Fibroblast of skin of scalp (primary cell): ENCODE measurements at places on chromosomes 2 and 18.

DNA sequence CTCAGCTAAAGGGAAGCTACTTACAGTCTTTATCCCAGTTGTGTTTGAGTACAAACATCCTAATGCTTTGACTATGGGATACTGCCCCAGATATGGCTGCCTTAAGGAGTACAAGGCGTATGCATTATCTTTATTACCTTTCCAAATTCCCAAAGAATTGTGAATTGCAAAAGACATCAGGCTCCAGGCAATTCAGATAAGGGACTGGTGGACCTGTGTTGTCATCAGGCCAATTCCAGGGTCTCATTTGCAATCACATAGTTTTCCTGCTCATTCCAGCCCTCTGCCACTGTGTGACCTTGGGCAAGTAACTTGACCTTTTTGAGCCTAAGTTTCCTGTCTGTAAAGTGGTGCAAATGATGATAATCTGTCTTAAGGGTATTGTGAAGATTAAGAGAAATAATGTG lies 137.5 kb downstream of the FMNL2 start:
- no peak for DNase-seq

DNA sequence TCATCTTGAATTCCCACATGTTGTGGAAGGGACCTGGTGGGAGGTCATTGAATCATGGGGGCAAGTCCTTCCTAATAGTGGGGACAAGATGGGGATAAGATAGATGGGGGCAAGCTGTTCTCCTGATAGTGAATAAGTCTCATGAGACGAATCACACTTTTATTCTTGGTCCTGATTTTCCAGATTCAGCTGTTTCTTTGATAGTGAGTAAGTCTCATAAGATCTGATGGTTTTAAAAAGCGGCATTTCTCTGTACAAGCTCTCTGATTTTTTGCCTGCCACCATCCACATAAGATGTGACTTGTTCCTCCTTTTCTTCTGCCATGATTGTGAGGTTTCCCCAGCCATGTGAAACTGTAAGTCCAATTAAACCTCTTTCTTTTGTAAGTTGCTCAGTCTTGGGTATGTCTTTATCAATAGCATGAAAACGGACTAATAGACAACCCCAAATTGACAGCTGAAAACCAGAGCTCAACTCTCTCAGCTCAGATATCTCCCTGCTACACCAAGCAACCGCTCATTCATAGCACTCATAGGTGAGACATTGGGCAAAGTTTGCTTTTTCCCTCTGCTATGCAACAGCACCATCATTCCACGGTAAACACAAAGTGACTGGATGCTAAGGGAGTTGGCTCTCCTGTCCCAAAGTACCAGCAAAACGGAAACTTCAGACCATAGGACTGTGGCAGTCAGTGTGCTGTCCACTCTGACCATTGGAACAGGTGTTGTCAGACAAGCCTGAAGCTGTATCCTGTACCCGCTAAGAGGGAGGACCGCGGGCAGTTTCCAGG lies 44.9 kb upstream of the TBC1D8 start:
- no peak for DNase-seq

- no peak for DNase-seq
Measured at GRCh38 chr2:85795331-85796045, 41.7 kb downstream of the ATOH8 start.

DNA sequence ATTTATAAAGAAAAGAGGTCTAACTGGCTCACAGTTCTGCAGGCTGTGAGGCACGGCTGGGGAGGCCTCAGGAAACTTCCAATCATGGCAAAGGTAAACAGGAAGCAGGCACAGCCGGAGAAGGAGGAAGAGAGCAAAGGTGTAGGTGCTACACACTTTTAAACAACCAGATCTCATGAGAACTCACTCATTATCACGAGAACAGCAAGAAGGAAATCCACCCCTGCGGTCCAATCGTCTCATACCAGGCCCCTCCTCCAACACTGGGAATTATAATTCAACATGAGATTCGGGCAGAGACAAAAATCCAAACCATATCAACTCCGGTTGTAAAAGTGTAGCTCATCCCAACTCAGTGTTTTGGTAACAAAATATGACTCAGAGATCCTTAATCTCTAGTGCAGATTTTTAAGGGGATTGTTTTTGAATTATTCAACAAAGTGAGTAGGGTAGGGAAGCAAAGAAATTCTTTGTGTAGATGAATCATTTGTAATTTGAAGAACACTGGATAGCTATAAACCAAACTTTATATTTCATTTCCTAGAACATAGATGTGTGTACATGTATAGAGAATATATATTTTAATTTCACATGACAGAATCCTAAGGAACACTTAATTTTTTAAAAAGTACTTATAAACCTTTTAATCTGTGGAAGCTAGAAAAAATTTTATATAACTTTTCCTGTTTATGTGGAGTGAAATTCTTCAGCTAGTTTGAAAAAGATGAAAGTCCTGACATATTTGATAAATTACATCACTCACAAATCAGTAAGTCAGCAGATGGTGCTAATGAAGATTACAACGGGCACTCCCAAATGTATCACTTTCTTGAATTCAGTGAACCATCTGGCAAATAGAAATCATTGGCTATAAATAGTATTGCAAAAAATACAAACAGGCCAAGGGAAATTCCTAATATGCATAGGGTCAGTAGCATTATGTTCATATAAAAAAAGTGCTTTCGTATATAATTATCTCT lies 130.1 kb downstream of the OLA1 start:
- peak; percentile 87 for DNase-seq

GRCh38 chr2:23592898-23593751 lies 208.1 kb downstream of the KLHL29 start:
- DNase-seq, result peak; percentile 53

DNA sequence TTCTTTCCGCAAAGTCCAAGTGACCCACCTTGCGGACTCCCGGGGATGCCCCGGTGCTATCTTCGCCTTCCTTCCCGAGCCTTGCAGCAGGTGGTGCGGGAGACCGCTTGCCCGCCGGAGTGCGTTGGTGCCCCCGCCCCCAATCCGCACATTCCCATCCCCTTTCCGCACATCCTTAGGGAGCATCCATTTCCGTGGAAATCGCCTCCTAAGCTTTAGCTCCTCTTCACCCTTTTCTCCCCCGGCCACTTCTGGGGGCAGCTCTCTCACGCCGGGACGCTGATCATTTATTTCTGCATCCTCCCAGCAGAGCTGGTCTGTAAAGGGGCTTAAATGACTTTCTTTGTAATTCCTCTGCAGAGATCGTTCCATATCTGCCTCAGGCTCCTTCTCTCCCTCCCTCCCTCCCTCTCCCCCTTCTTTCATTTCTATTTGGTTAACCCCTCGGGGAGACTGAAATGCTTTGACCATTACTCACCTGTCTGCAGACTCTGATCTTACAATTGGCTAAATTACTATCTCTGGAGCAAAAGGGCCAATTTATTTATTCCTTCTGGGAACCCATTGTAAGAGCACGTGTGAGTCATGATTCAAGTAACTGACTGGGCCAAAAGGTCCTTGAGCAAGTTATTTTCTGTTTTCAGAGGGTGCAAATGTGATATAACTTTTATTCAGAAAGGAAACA lies 1.3 kb upstream of the LYPD1 start:
- DNase-seq, result peak; percentile 79

DNA sequence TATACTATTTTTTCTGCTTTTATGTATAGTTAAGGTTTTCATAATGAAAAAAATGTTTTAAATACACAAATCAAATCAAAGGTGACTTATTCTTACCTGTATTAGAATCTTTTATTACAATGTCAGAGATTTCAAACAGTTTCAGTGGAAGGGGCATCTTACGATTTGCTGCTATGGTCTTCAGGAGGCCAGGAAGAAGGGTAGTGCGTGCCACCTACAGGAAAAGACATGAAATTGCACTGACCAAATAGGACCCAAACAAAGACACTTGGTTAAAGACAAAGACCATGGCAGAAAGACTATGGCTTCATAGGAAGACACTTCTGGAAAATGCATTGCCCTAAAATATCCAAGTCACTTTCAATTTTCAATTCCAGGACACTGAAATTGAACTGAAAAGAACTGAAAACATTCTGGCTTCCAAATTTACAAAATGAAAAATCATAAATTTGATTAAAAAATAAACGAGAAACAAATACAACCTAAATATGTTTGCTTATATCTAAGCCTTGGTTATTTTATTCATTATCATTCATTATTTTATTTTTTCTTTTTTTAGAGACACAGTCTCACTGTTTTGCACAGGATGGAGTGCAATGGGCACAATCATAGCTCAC lies 42.1 kb downstream of the FARSB start:
- peak; percentile 55 for DNase-seq

DNA sequence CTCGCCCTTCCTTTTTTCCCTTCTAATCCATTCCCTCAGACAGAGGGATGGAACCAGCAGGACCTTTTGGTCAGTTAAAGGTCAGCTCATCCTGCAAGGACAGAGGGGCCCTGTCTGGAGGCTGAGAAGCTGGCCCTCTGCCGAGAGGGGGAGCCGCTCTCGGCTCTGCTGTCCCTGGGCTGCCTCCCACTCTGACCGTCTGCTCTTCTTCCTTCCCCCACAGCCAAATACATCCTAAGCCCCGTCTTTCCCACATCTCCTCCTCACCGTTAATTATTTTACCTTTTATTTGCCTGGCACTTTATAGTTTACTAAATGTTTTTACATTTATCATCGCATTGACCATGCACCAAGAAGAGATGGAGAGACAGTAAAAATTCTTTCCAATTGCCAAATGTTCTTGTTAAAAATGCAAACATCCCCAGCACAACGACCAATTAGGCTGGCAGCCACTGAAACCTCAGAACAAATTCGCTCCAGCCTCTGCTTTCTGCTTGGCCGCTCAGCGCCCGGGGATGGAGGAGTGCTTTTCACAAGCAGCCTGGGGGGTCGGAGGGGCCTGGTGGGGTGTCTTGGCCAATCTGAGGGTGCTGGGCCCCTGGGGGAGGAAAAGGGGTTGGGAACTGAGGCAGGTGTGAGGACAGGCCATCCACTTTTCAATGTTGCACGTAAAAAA lies 123.7 kb downstream of the TNS1 start:
- no peak for DNase-seq

GRCh38 chr2:168216351-168217005 lies 30.9 kb downstream of the STK39 start:
- DNase-seq, result peak; percentile 57

DNA sequence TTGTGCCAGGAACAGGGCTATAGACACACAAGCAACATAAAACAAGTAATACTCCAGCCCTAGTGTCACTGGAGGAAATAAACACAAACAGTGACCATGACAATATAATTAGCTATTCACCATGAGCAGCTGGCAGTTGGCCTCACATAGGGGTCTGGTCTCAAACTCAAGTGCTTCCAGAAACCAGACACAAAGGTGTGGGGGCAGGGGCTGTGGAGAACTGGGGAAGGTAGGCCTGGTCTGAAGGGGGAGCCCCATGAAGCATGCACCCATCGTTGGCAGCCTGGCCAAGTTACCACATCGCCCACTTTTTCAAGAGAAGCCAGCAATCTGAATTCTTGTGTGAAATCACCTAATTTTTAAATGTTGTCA lies 49.5 kb upstream of the SP3 start:
- no peak for DNase-seq

DNA sequence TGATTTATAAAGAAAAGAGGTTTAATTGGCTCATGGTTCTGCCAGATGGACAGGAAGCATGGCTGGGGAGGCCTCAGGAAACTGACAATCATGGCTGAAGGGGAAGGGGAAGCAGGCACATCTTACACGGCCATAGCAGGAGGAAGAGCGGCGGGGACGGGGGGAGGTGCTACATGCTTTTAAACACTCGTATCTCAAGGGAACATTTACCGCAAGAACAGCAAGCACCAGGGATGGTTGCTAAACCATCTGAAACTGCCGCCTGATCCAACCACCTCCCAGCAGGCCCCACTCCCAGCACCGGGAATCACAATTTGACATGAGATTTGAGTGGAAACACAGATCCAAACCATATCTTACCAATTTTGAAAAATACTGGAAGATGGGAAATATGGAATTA lies 362.8 kb downstream of the FBXO15 start:
- no peak for DNase-seq

DNA sequence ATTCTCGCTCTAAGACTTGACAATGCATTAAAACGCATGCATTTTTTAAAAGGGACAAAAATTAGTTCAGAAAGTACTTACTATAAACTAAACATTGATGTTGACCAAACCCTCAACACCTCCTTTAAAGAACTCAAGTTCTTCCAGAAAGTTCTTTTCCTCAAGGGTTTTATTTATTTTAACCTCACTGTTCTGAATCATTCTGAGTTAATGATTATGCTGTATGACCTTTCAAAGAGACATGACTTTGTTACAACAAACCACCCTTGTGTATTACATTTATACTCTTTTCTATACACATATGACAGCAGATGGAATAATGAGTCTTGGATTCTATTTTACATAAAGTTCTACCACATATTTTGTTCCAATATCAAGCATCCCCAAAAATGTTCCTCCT lies 139.8 kb upstream of the CCDC150 start:
- no peak for DNase-seq

GRCh38 chr2:57399057-57399456 lies 647.5 kb upstream of the VRK2 start:
- no peak for DNase-seq

DNA sequence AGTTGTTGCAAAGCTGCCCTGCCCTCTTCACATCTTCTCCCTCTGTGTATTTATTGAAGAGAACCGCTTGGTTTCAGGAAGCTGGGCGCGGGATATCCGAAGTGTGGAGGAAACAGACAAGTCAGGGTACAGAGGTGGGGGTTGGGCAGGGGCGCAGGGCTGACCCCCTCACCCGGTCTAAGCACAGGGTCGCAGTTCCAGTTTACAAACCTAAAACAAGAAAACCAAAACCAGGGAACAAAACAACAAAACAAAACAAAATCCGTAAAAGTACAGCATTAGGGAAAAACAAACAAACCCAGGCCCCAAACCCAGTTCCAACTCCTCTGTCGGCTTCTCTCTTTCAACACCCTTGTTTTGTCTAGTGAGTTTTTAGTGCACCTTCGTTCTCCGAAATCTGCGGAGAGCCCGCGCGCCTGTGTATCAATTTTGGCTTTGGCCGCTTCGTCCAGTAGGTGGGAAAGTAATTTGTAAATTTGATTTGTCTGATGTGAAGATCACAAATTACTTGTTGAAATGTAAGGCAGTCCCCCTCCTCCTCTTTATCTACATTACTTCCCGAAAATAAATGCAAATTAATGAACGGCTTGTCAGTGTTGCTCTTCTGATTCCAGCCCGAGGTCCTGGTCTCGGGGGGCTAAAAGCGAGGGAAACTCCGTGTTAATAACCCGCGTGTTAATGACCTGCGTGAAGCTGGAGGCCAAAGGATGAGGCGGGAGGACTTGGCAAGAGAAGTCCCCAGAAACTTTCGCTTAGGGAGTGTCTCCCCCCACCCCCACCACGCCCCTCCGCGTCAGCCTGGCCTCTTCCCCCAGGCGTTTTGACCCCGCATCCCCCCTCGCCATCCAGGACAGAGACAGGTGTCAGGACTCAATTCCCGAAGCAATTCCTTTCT lies 6.9 kb downstream of the OTX1 start:
- no peak for DNase-seq

DNA sequence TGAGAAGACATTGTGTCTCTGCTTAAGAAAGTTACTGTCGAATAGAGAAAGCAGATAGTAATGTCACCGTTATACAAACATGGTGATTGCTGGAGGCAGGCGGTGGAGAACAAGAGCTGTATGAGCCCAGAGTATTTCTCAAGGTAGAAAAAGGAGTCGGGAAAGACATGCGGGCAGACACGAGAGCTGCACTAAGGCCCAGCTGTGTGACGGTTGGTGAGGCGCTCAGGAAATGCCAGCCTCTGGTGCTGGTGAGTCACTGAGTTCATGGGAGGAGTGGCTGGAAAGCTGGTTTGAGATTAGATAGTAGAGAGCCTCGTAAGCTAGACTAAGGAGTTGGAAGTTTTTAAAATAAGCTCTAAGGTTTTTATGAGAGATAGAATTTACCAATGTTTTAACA lies 390.9 kb upstream of the TRIB2 start:
- peak; percentile 63 for DNase-seq
